Activated effector memory CD4-positive, alpha-beta T cell treated with anti-CD3 and anti-CD28 coated beads, Interleukin-2, amount 50 U/mL, for 16 hours (primary cell): ENCODE measurements at places on chromosomes 12 and 14.

GRCh38 chr14:94180655-94181271 is 6.6 kb downstream of the PPP4R4 start:
- DNase-seq: no peak

DNA sequence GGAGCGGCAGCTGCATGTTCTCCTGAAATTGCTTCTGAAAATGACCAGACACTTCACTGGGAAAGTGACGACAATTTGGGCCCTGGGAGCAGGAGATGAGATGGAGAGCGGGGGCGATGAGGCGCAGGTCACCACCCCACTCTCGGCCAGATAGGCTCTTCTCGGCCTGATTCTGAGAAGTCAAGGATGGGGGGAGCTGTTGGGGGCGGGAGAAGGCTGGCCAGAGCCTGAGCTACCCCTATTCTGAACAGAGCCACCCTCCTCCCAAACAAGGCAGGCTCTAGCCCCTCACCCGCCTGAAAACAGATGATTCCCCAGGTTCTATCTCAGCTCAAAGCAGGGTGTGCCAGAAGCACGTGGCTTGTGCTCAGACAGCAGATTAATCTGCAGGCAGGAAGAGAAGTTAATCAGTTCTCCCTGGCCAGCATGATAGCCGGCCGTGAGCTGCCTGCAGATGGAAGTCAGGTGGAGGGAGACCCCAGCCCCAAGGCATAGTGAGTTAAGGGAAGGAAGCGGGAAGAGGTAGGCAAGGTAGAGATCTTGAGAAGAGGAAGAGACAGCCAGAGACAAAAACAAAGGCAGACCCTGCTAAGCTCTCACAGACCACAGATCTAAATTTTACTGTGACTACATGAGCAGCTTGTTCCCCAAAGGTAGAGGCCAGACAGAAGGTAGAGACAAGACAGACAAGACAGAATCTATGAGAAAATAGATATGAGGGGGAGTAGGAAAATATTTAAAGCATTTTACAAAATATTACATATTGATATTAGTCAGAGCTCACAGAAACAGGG is 10.9 kb upstream of the TAC3 start:
- no peak for DNase-seq

- no peak for DNase-seq
Observed at GRCh38 chr12:109600481-109600880, 26.9 kb downstream of the MVK start.

DNA sequence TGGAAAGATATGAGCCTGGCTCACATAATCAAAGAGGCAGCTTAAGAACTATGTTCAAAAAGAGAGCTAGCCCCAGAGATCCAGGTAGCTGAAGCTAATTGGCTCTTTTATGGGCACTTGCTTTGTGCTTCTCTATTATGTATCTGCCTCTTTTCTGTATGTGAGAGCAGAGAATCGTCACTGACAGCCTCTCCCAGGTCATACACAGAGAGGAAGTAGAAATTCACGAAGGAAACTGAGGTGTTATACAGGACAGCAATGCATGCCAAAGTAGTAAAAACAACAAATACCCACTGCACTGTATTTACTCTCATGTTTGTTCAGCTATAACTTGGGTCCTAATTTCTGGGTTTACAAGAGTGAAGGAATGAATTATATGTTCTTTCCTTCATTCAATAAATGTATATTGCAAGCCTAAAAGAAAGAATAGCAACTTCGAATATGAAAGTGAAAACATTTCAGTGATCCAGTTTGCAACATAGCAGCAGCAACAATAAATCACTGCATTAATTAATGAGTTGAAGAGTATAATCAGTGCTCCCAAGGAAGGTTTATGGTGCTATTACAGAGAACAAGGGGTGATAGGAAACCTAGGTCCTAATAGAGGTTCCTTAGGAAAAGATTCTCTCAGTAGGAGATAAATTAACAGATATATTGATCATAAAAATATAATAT is 47.1 kb upstream of the ATXN7L3B start:
- no peak for DNase-seq

DNA sequence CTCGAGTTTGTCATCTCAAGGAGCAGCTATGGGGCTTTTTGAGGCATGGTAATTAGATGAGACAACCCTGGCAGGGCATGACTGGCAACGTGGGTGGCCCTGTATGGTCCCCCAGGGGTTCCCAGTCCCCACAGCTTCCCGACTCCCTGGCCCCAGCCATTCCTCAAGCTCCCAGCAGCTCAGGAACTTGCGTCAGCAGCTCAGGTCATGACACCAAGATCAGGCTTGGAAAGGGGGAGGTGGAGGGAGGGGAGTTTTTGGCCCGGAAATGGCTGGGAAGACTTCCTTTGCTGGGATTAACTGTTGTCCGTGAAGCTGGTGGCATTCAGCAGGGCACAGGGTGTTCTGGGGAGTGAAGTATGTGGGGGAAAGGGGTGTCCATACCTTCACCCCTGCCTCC is 10.4 kb upstream of the NRIP2 start:
- no peak for DNase-seq

GRCh38 chr14:98593361-98593761 is 678.6 kb downstream of the BCL11B start:
- DNase-seq: no peak

DNA sequence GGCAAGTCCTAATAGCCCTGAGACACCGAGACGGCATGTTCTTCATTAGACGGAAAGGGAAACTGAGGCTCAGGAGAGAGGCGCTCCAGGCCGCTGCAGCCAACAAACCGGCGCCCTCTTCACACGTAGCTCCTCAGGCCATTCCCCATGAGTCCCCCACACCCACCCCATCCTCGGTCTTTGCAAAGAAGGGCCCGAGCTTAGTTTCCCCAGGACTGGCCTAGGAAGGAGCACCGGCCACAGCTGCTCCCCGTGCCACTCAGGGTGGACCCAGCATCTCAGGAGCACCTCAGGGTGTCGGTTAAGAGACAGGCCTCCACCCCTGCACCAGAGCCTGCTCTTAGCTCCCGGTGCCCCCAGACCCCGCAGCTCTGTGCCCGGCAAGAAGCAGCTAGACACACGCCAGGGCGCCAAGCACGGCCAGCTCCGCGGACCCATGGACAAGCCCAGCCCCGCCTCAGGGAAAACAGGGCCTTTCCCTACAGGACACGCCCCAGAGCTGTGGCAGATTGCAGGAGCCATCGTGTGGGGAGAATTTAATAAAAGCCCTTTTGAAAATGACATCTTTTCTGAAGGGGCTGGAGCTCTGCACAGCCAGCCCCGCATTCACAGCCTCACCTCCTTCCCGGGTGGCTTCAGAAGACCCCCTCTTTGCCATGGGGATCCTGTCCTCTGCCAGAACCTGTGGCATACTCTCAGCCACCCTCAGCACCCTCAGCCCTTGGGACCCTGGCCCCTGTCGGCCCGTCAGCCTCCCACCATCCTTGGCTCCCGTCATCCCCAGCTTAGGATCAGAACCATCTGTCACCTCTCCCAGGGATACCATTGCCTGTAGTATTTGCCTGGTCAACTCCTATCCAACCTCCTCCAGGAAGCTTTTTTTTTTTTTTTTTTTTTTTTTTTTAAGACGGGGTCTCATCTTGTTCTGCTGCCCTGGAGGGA is 59.7 kb downstream of the LGMN start:
- DNase-seq: peak; percentile 63

DNA sequence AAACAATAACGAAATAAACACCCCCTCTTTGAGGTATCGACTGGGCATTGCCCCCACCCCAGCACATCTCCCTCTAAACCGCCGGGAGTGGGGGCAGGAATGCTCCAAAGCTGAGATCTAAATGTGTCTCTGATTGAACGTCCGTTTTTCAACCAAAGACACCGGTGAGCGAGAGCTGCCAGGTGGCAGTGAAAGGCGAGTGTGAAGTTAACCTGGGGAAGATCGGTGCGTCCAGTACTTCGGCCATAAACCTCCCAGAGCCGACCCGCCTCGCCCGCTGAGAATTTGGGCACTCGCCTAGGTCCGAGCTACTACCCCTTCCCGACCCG is 625 bp downstream of the ANGEL1 start:
- no peak for DNase-seq

DNA sequence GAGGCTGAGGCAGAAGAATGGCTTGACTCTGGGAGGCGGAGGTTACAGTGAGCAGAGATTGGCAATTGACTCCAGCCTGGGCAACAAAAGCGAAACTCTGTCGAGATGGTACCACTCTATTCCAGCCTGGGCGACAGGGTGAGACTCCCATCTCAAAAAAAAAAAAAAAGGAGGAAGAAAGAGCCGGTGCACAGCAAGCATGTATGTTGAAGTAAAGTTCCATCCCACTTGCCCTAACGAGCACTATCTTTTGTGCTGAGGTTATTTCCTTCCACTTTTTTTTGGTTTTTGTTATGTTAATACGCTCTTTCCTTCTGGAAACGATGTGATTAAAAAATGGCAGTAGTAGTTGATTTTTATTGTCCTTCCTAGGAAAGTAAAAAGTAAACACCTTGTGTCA is 19.5 kb upstream of the GOLGA5 start:
- no peak for DNase-seq

GRCh38 chr12:52613384-52614030 is 4.9 kb downstream of the KRT73 start:
- no peak for DNase-seq

DNA sequence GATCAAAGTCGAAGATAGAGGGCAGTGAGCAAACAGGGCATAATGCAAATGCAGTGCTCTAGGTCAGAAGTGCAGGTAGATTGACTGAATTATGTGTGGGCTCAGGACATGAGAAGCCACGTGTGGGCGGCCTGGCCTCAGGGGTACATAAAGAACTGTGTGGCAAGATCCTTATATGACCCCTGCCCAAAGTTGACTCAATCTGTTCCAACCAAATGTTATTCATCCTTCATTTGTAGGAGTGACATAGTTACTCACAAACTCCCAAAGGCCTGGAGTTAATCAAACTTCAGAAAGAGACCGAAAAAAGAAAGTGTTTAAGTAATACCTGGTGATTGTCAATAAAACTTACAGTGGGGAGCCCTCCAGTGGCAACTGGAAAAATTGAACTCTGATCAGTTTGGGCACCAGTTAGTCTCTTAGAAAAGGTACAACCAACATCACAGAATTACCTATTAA is 150.4 kb upstream of the FAR2 start:
- no peak for DNase-seq

- no peak for DNase-seq
Observed at GRCh38 chr14:97056086-97056485, 258.9 kb downstream of the VRK1 start.

DNA sequence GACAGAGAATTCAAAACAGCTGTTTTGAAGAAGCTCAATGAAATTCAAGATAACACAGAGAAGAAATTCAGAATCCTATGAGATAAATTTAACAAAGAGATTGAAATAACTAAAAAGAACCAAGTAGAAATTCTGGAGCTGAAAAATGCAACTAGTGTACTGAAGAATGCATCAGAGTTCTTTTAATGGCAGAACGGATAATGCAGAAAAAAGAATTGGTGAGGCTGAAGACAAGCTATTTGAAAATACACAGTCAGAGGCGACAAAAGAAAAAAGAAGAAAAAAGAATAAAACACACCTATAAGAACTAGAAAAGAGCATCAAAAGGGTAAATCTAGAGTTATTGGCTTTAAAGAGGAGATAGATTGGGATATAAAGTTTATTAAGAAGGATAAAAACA is 103.3 kb downstream of the INSM2 start:
- no peak for DNase-seq

DNA sequence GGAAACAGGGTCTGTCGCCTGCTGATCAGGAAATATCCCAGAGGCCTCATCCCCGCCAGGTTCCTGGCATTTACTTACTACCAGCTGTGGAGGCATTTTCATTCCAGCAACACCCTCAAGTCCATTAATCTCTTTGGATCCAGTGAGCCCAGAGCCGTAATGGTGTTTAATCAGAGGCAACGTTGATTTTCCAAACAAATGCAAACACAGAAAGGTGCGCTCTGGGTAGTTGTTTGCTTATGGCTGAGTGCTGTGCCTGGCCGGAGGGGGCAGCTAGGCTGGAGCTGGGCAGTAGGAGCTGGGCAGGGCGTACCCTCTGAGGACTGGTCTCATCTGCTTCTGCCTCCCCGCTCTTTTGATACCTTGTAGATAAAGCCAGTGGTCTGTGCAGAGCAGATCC is 110.6 kb downstream of the ADCK1 start:
- no peak for DNase-seq

GRCh38 chr14:100471441-100472093 is 115.7 kb downstream of the BEGAIN start:
- DNase-seq: no peak

DNA sequence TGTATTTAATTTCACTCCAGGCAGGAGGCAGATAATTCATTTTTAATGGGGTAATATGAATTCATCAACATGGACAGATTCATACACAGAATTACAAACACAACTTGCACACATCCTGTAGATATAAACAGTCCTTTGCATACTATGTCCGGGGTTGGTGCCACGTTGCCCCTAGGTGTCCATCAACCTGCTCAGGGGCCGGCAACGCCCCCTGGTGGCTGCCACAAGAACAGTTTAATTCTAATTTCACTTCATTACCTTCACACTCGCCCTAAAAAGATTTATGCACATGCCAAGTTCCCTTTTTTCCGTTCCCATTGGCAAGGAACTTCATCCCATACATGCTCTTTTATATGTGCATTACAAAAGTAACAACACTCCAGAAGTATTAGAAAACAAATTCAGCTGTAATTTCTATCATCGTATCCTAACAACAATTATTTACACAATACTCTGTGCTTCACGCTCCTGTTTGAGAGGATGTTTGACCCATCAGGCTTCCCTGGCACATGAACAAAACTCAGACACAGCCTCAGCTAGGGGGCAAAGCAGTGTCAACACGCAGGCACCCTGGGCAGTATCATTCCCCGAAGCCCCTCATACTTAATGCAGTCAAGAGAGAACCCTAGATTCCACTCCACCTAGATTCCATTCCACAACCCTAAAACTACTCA is 15.5 kb downstream of the MANSC1 start:
- peak; percentile 86 for DNase-seq

- peak; percentile 75 for DNase-seq
Observed at GRCh38 chr12:123384318-123384993, 524 bp downstream of the KMT5A start.

DNA sequence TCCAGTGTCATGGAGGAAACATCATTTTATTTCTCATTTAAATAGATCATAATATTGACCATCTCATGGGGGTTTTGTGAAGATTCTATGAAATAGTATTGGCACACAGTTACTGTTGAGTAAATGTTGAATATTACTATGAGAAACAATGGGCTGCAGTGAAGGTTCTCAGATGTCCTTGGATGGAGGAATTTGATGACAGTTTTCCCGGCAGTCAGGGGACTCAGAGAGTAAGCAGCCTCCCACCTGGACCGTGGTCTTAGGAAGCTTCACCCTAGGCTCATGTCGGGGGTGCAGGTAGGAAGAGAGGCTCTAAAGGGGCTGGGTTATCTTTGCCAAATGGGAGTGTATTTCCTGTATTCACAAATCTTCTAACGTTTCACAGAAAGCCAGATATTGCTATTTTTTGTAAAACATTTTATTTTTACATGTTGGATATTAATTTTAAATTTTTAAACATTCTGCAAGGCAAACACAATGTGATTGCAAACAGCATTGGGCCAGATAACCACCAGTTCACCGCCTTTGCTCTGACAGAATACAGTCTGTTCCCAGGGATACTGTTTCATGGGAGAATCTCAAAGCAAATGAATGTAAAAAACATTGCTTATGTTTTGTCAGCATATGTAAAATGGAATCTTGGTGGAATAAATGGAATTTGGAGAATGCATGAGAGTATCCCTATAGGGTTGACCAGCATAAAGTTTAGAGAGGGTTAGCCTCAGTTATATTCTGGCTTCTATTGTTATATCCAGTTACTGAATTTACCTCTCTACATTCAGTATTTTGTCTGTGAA is 380.8 kb upstream of the TMEM132C start:
- no peak for DNase-seq
